Activated CD4-positive, alpha-beta T cell treated with anti-CD3 and anti-CD28 coated beads for 24 hours (primary cell): ENCODE measurements at places on chromosomes 5 and 9.

DNA sequence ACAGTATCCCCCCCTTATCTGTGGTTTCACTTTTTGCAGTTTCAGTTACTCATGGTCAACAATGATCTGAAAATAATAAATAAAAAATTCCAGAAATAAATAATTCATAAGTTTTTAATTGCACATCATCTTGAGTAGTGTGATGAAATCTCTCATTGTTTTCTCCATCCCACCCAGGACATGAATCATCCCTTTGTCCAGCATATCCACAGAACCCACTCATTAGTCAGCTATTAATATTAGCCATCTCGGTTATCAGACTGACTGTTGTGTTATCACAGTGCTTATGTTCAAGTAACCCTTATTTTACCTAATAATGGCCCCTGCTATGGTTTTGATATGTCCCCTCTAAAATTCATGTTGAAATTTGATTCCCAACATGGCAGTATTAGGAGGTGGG lies 40.7 kb downstream of the FAM114A2 start:
- no peak for DNase-seq

- no peak for DNase-seq
Observed at GRCh38 chr5:134420343-134420742, 8.7 kb upstream of the CDKN2AIPNL start.

DNA sequence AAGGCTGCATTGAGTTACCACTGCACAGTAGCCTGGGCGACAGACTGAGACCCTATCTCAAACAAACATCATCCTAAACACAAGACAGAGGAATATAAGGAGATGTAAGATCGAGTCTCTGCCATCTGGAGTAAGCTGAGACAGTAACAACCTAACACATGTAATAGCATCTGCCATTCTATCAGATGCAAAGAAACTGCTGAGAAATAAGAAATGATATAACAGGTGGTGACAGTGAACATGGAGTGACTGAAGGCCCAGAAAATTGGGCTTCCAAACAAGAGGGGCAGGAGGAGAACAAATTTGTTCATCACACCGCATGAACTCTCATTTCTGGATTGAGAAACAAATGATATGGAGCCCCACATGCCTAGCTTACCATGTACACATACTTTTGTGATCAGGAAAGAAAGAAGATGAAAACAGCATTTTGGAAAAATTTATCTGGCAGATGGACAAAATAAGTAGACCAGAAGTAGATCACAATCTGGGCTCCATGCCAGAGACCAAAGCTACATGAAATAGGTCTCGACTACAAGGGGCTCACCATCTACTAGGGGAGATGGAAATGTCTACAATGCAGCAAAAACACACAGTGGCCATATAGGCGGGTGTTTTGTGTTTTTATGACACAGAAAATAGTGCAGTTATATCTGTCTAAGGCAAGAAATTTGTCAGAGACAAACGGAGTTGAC lies 45.5 kb downstream of the ECPAS start:
- DNase-seq = no peak

GRCh38 chr9:33157960-33158842 lies 8.9 kb downstream of the B4GALT1 start:
- no peak for DNase-seq

DNA sequence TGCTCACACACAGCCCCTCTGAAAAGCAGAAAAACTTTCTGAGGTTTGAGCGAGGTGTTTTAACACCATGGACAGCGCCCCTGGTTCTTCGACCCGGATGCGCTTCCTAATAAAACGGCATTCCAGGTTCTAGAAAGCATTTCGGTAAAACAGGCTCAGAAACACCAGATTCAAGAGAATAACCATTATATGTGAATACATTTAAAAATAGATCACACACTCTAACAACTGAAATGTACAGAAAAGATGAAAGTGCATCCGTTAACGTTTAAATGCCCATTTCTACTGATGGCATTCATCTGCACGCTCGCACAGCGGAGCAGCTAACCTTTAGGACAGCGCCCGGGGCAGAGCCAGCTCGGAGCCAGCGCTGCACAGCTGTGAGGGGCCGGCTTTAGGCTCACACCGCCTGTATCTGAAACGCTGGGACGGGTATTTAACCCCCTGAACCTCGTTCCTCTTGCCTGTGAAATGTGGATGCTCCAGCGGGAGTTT lies 26.3 kb upstream of the TENT4A start:
- DNase-seq = no peak

DNA sequence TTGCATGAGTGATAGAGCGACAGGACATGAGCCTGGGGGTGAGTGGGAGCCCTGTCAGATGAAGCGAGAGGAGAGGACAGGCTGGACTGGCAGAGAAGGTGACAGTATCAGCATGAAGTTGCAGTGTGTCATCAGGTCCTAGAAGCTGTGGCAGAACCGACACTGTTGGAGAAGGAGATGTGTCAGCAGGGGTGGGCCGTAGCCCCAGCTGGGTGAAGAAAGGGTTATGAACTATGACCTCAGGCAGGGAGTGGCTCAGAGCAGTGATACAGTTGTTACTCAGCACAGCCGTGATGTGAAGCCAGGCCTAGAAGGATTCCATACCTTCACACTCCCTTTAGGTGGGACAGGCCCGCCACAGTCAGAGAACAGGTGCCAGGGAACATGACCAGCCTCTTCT lies 7.6 kb downstream of the PCYOX1L start:
- no peak for DNase-seq

- DNase-seq = peak; percentile 33
Observed at GRCh38 chr9:112487008-112487798, 576 bp downstream of the KIAA1958 start.

DNA sequence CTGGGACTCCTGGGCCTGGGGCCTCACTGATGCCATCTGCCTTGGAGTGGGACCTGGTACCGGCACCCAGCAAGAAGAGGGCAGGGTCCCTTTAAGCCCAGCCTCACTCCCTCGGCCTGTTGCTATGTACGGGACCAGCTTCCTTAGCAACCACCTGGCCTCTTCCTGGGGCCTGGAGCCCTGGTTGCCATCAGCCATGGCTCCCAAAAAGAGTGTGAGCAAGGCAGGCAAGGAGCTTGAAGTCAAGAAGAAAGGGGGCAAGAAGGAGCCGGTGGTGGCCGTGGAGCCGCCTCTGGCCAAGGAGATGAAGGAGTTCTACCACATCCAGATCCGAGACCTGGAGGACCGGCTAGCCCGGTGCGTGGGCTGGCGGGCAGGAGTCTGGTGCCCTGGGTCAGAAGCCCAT lies at the start of gene CFAP157:
CFAP157 (plus strand) TSS at position 153 of the 406 bp plus-strand sequence; CDS start at position 197, 44 bp downstream.
- DNase-seq = no peak

DNA sequence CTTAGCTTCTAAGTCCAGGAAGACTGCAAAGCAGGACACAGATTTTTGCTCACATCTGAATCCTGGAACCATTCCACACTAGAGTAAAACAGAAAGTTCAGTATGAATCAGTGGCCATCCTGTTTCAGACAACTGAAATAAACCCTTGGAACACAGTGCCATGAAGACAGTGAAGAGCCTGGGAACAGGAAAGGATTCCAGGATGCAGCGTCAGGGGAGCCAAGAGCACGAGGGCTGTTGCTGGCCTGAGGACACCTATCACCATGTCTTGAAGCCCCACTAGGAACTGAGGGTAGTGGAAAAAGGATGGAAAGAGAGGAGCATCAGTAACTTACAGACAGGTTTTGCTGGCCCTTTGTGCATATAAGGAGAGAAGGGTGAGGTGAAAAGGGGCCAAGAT lies 115.3 kb upstream of the FSTL4 start:
- no peak for DNase-seq

DNA sequence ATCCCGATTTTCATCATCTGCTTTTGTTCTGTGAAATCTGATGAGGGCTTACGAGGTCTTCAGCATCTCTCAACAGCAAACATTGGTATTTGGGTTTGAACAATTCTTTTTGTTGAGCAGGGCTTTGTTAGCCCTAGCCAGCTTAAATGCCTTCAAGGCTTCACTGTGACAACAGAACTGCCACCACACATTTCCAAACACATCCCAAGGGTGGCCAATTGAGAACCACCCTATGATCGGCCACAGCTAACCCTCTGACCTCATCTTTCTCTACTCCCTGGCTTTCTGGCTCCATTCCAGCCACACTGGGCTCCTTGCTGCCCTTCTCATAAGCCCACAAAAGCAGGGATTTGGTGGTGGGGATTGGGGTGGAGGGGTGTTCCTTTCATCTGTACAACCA lies 17.6 kb downstream of the MTX3 start:
- no peak for DNase-seq

- DNase-seq = no peak
Observed at GRCh38 chr5:107275333-107275732, 395.4 kb downstream of the EFNA5 start.

- no peak for DNase-seq
Observed at GRCh38 chr5:108418197-108418596, 36.3 kb upstream of the FBXL17 start.

DNA sequence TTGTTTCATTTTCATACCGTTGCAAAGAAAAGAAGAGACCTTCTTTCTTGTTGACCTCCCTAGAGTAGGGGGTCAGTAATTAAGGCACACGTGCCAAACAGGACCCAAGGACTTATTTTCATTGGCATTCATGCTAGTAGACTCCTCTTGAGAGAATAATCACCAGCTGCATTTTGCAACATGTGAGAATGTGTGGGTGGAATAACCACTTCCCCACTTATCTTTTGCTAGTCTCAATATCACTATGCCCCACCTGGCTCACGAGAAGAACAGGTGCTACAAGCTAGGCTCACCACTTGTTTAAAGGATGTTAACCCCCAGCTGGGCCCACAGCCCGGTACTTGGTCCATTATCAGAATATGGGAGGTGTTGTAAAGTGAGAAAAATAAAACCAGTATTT lies 460.7 kb upstream of the MEF2C start:
- no peak for DNase-seq

DNA sequence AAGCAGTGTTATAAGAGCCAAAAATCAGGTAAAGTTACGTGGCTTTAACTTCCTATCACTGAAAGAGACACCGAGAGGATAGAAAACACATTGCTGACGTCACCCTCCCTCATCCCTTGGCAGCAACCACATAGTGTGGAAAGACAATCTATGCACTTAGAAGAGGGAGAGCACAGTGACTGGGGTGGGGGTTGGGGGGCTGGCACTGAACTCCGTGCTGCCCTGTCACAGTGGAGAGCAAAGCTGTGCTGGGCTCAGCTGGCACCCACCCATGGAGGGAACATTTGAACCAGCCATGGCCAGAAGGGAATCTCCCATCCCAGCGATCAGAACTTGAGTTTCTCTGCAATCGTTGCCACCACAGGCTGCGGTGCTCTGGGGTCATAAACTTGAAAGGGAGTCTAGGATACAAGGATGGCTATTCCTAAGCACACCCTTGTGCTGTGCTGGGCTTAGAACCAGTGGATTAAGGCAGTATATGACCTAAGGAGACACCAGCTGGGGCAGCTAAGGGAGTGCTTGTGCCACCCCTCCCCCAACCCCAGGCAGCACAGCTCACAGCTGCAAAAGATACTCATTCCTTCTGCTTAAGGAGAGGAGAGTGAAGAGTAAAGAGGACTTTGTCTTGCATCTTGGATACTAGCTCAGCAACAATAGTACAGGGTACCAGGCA lies 73.4 kb downstream of the KIAA0825 start:
- DNase-seq = no peak

DNA sequence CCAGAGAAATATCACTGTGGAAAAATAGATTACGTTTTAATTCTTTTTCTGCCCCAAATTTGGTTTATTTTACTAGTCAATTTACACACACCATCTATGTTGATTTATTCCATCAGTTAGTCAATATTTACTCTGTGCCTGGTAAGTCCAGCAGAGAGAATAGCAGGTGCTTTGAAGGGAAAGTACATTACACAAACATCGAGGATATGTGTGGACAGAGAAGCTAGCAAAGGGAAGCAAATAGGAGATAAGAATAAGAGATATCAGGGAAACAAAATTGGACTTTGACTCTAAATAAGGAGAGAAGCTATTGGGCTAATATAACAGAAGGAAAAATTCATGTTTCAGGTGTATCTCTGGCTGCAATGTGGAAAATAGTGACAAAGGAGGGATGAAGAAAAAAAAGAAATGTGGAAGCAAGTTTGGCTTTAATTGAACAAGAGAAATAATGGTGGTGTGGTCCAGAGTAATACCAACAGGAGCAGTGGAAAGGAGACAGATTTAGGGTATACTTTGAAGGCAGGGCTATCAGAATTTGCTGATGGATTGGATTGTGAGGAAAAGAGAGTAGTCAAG lies 587.7 kb upstream of the CDH6 start:
- DNase-seq = no peak

- DNase-seq = no peak
Observed at GRCh38 chr5:141199359-141200235, at the start of gene PCDHB11. Gene PCDHB11 (plus strand): TSS chr5:141199627. CDS start chr5:141199775, 148 bp downstream.

- DNase-seq = no peak
Observed at GRCh38 chr9:136297016-136297691, 6.7 kb downstream of the CCDC187 start.

DNA sequence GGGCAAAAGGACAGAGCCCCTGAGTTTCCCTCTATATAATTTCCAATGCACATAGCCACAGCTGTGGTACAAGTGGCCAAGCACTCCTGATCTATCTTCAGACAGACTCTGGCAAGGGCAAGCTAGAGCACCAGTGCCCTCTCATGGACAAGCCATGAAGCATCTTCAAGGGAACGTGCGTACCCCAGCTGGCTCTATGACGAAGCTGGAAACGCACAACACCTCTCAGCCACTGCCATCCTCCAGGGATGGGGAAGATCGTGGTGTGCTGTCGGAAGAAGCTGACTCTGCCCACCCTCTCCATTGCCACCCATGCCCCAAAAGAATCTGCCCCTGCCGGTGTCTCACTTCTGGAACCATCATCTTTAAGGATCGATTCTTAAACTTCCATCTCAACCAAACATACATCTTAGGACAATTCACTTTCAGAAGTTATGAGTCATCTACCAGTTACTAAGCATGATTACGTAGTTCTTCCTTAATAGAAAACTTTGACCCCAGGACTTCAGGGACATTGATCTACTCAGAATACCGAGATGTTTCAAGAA lies 482.9 kb downstream of the AGTPBP1 start:
- no peak for DNase-seq

DNA sequence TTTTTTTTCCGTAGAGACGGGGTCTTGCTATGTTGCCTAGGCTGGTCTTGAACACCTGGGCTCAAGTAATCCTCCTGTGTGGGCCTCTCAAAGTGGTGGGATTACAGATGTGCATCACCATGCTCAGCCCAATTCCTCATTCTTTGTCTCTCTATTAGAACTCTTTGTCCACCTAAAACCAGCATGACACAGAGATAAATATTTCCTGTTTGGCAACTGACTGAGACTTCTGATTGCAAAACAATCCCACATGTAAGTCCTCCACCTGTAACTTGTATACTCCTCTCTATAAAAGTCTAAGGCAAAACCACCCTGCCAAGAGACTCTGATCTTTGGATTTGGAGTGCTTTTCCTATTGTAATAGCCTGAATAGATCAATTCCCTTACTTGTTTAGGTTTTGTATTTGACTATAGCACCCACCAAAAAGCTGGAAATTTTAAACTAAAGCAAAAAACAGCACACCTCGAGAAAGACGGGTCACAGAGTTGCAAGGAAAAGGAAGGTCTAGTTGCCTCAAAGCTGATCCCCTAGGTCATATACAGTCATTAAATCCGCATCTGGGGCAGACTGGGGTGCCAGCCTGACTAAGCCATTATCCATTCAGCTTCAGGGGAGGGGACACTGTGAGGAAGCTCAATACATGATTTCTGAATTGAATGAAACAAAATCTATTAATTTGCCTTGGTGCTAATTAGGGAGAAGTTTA lies 13.5 kb upstream of the KIF27 start:
- DNase-seq = no peak

- no peak for DNase-seq
Observed at GRCh38 chr9:131098391-131099101, 2.2 kb downstream of the AIF1L start.

- no peak for DNase-seq
Observed at GRCh38 chr5:77851176-77852067, 75.3 kb upstream of the TBCA start.

GRCh38 chr5:133927300-133928180 lies 40.9 kb downstream of the C5orf15 start:
- no peak for DNase-seq

- DNase-seq = no peak
Observed at GRCh38 chr5:178527458-178528307, 62.5 kb downstream of the COL23A1 start.
